ENCODE measurements at places on chromosomes 4 and X.

DNA sequence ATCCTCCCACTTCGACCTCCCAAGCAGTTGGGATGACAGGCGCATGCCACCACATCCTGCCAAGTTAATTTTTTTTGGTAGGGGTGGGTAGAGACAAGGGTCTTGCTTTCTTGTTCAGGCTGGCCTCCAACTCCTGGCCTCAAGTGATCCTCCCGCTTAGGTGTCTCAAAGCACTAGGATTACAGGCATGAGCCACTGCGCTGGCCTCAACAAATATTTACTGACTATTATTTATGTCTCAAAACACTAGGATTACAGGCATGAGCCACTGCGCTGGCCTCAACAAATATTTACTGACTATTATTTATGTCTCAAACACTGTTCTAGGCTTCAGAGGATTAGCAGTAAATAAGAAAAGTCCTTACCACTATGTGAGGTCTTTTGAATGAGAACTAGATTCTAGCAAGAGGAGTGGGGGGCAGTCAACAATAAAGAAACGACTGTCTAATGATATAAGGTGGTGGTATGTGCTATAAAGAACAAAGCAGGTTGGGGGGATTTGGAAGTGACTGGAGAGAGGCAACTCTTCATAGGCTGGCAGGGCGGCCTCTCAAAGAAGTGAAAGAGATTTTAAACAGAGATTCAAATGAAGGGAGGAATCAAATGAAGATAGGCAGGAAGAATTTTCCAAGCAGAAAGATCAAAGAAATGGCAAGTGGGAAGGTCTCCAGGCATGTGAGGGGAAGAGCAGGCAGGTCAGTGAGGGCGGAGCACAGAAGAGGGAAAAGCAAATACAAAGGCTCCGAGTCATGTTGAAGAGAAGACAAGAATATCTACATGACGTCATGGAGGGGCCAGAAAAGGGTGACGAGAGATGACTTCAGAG is 12.7 kb upstream of the ACSL1 start:
- DNase-seq, result no peak

GRCh38 chr4:5024673-5025072 is 5.4 kb upstream of the CYTL1 start:
- DNase-seq, result no peak

GRCh38 chr4:92514627-92515026 is 210.9 kb downstream of the GRID2 start:
- DNase-seq, result no peak

- no peak for DNase-seq
Observed at GRCh38 chr4:147136310-147136709, 190.6 kb upstream of the TTC29 start.

- peak; percentile 84 for DNase-seq
Observed at GRCh38 chr4:4859325-4859798, at the start of gene MSX1. Gene MSX1 (plus strand): TSS chr4:4859665. CDS start chr4:4859900, 235 bp downstream.

DNA sequence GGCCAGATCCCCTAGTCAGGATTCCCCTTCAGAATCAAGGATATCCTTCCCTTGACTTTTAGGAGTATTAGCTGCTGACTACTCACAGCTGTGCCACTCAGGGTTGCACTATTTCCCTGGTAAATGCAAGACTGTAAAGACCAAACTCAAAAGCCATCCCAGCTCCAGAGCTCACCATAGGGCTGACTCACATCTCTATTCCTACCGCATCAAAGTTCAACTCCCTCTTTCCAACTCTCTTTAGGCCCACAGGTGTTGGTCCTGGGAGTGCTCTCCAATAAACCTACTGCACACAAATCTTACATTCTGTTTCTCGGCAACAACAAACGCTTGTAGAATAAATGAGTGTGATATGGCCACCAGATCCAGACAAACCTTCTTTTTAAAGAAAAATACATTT is 109.6 kb downstream of the PPP3CA start:
- no peak for DNase-seq

GRCh38 chrX:152847281-152847680 is 16.4 kb downstream of the NSDHL start:
- DNase-seq, result peak; percentile 1

- DNase-seq, result peak; percentile 28
Observed at GRCh38 chr4:138919094-138919936, 96.3 kb upstream of the NOCT start.

- no peak for DNase-seq
Observed at GRCh38 chr4:1490654-1491327, 84.5 kb upstream of the NKX1-1 start.

- DNase-seq, result no peak
Observed at GRCh38 chr4:104591510-104591911, 96.8 kb upstream of the CXXC4 start.

- no peak for DNase-seq
Observed at GRCh38 chr4:14400307-14400706, 602.0 kb upstream of the CPEB2 start.

DNA sequence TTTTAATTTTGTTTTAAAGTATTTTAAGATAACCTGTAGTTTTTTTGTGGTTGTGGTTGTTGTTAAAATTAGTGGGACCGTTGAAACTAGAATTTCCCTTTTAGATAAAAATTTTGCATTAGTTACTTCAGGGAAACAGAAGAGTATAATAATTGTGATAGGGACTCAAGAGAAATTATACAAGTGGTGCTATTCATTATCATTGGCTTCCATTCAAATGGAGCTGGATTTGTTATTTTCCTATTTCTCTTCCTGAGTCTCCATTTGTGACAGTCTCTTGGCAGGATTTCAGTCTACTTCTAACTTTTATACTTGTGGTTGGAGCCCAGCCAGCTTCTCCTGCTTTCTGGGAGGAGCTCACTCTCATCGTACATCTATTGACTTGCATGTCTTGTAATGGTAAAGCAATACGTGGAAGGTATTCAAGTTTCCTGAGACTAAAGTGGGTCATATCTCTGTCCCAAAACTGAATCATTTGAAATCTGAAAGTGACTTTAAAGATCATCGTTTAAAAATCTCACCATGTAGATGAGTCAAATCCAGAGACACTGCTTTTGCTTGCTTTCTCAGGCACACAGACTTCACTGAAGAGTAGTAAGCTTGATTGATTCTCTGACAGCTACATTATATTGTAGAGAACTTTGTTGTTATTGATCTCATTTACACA is 155.8 kb downstream of the RPA4 start:
- no peak for DNase-seq

DNA sequence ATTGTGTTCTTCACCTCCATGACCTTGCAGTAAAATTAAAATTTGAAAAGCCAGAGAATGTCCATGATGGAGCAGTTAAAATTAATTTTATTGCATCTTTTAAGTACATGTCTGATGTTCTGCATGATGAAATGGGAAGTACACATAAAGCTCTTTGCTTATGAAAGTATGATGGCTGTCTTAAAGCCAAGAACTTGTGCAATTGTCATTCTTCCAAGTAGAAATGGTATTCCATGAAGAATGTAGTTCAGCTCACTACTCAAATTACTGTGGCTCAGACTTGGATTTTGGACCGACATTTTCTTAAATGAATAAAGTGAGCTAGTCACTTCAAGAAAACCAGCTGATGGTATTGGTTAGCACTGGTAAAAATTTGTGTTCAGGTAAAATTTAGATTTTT is 161.7 kb upstream of the CXCL13 start:
- DNase-seq, result no peak

DNA sequence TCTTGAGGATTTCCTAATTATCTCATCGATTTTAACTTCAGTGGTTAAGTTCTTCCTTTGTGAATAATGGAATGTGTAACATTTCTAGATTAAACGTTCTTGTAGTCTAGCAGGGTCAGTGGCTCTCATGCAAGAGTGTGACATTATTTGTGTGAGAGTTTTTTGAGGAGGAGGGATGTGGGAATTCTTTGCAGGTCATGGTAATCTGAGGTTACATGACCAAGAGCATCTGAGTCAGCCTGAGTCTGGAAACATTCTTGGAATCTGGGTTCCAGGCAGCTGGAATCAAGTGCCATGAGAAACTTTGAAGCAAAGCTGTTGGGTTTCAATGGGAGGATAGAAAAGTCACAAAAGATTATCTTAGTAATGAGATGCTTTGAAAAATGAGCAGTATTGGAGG is 49.5 kb downstream of the GK start:
- DNase-seq, result no peak

DNA sequence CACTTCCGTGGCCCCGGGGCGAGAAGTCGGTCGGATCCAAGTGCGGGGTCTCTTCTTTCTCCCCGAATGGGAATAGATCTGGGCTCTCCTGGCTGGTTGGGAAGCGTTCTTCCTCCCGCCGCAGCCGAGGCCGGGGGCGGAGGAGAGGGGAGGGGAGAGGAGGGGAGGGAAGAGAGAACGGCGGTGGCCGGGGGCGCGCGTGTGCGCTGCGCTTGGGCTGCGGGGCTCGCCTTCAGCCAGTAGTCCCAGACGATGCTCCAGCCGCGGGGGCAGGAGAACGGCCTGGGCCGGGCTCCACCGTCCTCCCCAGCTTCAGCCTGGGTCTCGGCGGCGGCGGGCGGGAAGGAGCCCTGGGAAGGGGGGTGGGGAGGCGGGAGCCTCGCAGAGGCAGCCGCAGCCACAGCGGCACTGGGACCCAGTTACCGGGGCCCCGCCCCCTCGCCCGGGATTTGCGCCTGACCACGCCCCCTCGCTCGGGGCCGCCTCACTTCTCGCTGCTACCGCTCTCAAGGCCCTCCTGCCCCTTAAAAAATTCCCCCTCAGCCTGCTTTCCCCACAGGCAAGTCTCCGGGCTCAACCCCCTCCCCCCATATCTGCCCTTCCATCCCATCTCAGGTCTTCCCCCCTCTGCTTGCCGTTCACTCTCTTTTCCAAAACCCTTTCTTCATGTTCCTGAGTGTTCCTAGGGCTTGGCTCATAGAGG is at the start of gene FGD1:
Gene FGD1 (minus strand): TSS at position 421 of the 703 bp plus-strand sequence. CDS start 802 bp downstream, outside the sequence.
- DNase-seq, result no peak

- no peak for DNase-seq
Observed at GRCh38 chr4:80361329-80361900, 25.9 kb downstream of the CFAP299 start.

DNA sequence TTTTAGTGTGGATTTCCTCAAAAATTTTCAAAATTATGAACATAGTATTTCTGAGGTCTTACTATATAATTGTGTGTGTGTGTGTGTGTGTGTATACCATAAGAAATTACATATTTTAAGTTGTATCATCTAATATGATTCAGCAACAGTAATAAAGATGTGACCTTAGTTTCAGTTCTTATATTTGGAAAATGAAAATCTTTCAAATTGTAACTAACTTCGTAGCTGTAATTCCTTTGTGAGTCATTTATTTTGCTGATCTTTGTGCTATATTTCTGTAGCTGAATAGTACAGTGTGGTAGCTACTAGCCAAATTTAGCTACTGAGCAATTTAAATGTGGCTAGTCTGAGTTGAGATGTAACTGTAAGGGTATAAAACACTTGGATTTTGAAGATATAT is 116.4 kb downstream of the RAP1GDS1 start:
- DNase-seq, result no peak

- DNase-seq, result no peak
Observed at GRCh38 chr4:18722748-18723191, 701.2 kb upstream of the LCORL start.

DNA sequence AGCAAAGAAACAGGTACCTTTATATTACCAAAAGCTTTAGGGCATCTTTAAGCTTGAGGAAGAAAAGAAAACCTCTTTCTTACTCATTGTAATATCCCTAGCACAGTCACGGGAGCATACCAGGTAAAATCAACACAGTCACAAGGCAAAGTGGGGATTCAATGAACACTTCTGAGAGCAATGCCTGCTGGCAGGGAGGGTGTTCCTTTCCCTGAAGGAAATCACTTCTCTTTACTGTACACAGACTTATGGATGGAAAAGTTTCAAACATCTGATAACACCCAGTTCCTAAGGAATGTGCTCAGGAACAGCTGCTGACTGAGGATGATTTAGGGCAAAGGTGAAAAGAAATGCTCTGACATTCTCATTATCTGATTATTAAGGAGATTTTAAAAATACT is 94.8 kb downstream of the MAML3 start:
- DNase-seq, result no peak

- no peak for DNase-seq
Observed at GRCh38 chrX:77640702-77641101, 145.3 kb downstream of the ATRX start.

GRCh38 chr4:18403327-18403726 is 381.8 kb upstream of the LCORL start:
- no peak for DNase-seq

DNA sequence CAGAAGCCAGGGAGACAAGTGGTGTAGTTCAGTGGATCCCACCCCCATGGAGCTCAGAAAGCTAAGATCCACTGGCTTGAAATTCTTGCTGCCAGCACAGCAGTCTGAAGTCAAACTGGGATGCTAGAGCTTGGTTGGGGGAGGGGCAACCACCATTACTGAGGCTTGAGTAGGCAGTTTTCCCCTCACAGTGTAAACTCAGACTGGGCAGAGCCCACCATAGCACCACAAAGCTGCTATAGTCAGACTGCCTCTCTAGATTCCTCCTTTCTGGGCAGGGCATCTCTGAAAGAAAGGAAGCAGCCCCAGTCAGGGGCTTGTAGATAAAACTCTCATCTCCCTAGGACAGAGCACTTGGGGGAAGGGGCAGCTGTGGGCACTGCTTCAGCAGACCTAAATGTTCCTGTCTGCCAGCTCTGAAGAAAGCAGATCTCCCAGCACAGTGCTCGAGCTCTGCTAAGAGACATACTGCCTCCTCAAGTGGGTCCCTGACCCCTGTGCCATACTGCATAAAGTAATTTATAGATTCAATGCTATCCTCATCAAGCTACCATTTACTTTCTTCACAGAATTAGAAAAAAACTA is 163.2 kb downstream of the HHIP start:
- no peak for DNase-seq

DNA sequence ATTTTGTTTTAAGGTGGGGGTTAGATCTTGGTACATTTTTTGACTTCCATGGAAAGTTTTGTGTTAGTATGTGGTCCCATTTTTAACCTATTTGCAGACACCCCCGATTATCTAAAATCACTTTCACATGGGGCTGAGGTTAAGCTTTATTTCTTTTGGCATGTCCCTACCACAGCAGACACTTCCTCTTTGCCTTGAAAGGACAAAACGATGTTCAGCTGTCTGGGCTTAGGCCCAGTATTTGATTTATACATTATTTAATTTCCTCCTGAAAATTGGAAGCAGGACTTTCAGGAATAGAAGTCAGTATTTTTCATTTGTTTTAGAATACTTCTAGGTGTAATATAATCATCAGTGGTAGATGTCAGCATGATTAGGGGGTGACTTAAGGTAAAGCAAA is 112.4 kb upstream of the SPRY1 start:
- DNase-seq, result peak; percentile 9

All from GDM1 (cell line).